ENCODE measurements at places on chromosomes 3 and 15.

DNA sequence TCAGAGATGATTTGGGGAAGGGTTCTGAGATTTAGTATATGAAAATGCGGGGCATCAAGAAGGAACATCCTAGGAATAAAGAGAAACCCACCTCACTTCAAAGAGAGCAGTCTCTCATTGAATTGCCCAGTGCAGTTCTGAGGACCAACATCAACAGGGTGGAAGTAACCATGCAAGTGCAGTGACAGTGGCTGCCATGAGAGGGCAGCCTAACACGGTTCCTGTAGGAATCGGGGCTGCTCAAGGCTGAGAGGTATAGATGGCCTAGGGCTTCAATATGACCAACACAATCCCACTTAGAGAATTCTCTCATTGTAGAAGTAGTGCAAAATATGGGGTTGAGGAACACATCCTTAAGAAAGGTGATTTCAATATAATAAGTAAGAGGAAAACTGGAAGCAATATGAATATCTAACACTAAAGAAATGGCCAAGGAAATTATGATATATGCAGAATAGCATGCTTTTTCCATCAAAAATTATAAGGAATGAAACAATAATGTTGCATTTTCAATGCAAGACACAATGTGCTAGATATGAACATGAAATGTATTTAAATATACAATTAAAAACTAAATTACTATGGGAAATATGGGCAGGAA, 51.1 kb upstream of the ARRDC4 start:
- DNase-seq, result peak; percentile 63

DNA sequence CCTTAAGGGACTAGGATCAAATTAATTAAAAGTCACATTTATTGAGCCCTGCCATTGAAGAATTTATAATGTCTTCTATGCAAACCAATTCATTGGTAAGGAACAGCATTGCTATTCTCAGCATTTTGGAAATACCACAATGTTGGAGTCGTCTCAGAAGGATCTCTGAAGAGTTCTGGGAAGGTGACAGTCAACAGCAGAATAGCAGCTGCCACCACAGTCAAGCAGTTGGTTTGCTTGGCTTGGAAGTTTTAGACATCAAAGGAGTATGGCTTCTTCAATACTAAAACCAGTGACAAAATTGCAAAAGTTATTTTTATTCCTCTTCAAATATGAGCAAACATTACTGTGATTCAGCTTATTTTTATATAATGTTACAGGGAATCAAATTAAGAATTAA, 167.9 kb downstream of the CNTN4 start:
- no peak for DNase-seq

DNA sequence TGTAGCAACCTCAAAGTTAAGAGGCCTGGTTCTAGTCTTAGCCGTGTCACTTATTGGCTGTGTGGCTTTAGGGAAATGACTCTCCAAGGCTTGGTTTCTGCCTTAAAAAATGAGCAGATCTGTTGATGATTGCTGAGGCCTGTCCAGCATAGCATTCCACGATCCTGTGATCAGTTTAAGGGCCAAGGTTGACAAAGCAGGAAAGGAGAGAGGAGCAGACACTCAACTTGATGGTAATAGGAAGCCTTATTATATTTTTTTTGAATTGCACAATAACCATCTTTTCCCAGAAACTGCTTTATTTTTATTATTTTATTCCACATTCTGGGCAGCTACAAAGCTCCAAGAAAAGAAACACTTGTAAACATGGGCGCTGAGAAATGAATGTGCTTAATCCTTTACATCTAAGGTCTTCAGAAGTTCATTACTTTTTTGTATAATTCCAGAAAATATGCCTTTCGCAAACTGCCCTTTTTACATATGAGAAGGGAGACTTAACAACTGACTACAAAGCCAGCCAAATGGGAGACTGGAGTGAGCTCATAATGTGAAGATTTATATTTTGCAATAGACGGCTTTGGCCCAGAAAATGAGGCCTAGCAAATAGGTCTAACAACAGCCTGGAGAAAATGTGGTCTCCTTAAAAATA, 241.0 kb downstream of the ATP8B4 start:
- DNase-seq, result no peak

GRCh38 chr15:81253846-81254245, 57.2 kb downstream of the IL16 start:
- no peak for DNase-seq

DNA sequence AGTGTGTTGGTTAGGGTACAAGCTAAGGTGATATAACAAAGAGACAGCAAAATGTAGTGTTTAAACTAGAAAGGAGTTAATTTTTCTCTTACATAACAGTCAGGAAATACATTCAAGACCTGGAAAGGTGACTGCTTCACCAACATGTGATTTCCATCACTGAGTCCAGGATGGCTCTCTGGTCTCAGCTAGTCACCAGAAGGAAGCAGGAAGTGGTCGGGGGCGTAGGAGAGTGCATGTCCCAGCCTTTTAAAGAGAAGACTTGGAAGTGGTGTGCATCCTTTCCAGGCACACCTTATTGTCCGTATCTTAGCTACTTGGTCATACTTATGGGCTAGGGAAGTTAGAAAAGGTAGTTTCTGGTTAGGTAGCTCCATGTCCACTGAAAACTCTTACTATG, 11.1 kb upstream of the UBE2Q2 start:
- no peak for DNase-seq

DNA sequence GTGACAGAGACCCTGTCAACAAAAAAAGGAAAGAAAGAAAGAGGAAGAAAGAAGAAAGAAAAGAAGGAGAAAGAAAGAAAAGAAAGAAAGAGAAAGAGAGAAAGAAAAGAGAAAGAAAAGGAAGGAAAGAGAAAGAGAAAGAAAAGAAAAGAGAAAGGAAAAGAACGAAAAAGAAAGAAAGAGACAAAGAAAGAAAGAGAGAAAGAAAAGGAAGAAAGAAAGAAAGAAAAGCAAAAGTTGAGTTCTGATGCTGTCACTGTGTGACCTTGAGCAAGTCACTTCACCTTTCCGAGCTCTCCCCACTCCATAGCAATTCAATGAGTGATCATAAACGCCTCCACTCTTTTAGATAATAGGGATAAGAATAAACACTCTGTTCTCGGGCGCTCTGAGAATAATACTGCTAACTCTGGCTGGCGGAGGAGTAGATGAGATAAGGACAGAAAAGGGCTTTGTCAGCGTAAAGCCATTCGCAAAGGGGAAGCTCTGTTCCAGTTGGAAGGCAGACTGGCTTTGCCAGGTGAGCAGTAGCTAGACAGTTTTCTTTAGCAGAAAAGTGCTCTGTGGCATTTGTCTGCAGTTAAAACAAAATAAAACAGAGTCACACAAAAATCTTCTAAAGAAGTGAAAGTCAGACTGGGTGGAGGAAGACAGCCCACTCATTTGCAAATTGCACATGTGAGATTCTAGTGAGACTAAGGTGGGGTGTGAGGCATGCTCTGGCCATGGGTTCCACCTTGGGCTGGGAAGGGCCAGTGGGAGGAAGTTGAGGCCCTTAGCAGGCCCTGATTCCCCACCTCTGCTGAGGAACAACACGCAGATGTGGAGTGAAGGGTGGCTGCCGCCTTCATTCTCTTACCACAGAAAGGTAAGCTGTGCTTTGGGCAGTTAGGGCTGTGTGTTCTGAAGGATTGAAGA, 9.6 kb upstream of the FLNB start:
- no peak for DNase-seq

DNA sequence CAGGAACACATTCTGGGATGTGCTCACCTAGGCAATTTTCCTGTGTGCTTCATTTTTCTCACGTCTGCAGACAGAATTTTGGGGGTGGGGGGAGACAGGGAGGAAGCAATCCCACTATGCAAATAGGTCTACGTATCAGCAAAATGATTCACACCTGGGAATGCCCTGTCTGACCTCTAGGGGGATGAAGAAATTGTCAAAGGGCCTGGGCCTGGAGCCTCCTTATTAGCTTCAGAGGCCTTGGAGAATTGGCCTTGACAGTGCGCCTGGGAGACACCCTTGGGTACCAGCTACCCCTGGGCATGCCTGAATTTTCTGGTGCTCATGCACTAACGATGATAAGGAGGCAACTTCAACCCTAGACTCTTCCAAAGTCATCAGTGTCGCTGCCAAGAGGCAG, 207.5 kb downstream of the CADPS start:
- no peak for DNase-seq

DNA sequence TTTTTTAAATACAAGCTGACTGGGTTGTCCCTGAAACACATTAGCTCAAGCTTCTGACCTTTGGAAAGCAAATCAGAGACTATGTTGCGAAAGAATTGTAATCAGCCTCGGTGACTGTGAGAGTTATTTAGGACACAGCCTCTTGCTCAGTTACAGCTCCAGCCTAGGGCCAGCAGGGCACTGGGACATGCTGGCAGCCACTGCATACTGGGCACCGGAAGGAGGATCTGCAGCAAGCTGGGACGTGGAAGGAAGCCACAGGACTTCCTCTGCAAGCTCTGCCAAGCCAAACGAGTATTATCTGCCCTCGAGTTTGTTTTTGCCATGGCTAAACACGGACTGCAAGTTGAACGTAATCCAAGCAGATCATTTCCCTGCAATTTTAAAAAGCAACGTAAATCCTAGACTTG, 24.4 kb upstream of the COPG1 start:
- DNase-seq, result peak; percentile 88

- peak; percentile 68 for DNase-seq
These were observed 706 bp downstream of the DVL3 start for GRCh38 chr3:184155644-184156521.

DNA sequence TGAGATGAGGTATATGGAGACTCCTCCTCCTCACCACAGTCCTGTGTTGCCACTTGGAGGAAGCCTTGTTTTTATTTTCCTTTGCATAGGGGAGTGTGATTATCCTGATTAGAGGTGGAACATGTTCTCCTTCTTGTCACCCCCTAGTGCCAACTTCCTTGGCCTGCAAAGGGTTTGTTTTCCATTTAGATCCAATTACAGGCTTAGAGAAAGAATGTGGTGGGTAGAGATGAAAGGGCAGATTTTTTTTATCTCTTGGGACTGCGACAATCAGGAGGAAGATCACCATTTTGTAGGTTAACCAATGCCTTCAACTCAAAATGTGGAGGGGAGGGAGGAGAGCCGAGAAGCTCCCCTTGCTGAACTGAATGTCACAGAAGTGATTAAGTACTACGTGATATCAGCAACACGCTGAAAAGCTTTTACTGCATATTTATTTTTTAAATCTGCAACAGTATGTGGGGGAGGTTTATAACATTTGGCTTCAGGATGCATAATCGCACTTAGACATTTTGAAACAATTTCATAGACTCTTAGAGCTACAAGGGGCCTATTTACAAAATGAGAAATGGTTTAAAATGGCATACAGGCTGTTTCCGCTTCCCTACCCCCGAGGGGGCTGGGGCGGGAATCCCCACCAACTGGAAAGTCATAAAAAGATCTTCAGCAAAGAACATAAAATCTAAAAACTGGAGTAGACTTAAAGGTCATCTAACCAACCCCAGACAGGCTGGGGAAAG, 2.4 kb downstream of the LMCD1 start:
- no peak for DNase-seq

DNA sequence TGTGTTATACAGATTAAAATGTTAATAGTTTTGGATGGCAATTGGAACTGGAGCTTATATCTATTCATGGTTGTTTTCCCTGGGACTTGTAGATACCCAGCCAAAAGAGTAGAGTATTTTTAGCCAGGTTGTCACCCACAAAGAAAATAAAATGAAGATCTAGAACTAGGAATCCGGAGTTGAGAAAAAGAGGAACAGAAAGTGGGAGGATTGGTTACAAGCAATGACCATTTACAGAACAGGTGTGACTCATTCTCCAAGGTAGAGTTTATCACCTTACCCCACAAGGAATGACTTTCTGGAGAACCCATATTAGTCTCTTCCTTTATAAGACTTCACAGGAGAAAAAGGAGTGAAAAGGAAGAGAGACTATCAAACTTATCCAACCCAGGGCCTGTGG, 99.8 kb downstream of the TMEM108 start:
- DNase-seq, result no peak

DNA sequence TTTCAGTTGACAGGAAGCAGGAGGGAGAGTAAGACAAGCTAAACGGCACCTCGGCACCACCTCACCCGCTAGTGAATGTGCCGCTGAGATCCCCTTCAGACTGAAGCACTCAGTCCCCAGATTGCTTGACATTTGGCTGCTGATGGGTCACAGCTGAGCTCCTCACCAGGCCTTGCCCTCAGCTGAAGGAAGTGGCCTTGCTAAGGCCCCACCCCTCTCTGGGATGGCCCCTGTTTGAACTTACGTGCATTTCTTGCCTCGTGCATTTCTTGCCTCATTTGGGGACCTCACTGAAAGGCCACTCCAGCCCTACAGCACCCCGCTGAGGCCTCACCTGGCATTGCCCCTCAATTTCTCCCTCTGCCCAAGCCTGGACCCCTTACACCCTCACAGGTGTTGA, 39.8 kb downstream of the EOGT start:
- DNase-seq, result no peak

DNA sequence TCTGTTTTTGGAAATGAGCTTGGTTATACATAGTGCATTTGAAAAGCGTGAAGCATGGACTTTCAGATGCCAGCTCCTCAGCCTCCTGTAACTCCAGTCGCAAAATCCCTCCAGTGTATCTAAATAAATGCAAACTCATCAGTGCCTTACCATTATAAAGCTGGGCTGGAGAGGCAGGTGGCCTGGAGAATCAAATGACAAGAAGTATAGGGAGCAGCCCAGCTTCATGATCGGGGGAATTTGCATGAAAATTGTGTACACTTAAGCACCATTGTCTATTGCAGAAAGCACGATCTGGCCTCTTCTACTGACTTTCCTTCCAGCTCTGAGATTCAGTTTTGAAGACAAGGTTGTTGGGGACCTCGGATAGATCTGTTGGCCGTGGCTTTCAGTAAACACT, 71.7 kb downstream of the IGF1R start:
- DNase-seq, result no peak

DNA sequence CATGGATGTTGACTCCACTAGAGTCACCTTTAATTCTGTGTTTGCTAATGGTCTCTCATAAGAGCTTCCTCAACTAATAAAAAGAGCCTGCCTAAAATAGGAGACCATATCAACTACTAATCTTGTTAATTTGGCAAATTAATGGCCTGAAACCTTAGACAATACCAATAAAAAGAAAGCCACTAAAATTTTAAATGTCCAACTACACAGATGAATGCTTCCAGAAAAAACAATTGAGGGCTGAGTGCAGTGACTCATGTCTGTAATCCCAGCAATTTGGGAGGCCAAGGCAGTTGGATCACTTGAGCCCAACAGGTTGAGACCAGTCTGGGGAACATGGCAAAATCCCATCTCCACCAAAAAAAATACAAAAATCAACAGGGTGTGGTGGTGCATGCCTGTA, 230.9 kb downstream of the NSUN3 start:
- no peak for DNase-seq
